Naive B cell (primary cell): ENCODE measurements at places on chromosomes 4 and X. TPM values are rescaled to one million over a fixed set of nuclear protein-coding genes. Genes with fewer than 3 reads are reported as not detected.

DNA sequence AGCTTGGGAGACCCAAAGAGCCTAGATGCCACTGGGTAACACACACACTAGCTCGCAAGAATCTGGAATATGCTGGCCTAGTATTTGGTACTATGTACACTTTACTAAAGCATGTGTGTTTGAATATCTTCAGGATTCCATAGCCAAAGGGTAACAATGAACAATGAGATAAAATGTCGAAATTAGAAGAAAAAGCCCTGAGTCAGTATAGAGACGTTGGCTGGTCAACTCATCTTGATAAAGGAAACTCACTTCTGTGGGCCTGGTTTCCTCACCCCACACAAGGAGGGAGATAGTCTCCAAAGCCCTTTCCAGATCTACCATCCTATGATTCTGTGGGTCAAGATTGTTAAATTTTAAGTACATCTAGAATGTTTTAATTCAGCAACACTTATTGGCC is 6.9 kb downstream of the ZDHHC9 start:
- no peak overlapping the region for H3K4me3 ChIP-seq
- no peak for DNase-seq
- H3K4me1 ChIP-seq, result peaks cover 1% of the 10 kb centered on the region
- H3K27ac ChIP-seq, result peak overlapping the region; percentile 54
- H3K27me3 ChIP-seq, result no peaks in the 10 kb centered on the region

- H3K4me1 ChIP-seq, result peaks cover 8% of the 10 kb centered on the region
- no peaks in the 10 kb centered on the region for H3K36me3 ChIP-seq
- no peaks in the 10 kb centered on the region for H3K27me3 ChIP-seq
- H3K4me3 ChIP-seq, result peak within 1 kb of the TSS; percentile 97
Measured at GRCh38 chrX:136497556-136498052, at the start of gene HTATSF1. TSS of gene HTATSF1 (plus strand) at chrX:136497592. CDS start at chrX:136497685, 93 bp downstream.

DNA sequence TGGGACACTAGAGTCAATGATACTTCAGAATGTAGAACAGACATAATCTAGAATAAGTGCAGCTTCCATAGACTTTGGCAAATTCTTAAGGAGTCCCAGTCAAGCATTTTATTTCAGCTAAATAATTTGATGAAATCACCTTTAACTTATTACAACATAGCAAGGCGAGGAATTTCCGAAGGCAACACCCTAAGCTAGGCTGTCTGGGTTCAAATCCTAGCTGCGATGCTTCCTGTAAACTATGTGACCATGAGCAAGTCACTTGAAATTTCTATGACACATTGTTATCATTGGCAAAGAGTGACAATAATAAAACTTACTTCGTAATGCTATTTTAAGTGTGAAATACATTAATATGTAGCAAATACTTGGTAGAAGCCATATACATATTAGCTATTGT is 679.1 kb downstream of the DMD start:
- H3K36me3 ChIP-seq, result no peaks in the 10 kb centered on the region
- no peak overlapping the region for H3K4me3 ChIP-seq
- no peak overlapping the region for H3K27ac ChIP-seq
- no peaks in the 10 kb centered on the region for H3K27me3 ChIP-seq

ATP7A gene
- 6.3 TPM for polyA plus RNA-seq

GRCh38 chr4:53589511-53589910 is 1.8 kb downstream of the LNX1 start:
- H3K4me3 ChIP-seq, result no peak overlapping the region
- no peak overlapping the region for H3K27ac ChIP-seq
- no peak for DNase-seq
- H3K36me3 ChIP-seq, result no peaks in the 10 kb centered on the region
- H3K27me3 ChIP-seq, result peaks cover 9% of the 10 kb centered on the region

GRCh38 chr4:53800741-53801140 is 209.5 kb upstream of the LNX1 start:
- no peak for DNase-seq
- H3K27me3 ChIP-seq, result no peaks in the 10 kb centered on the region
- no peak overlapping the region for H3K27ac ChIP-seq
- no peaks in the 10 kb centered on the region for H3K4me1 ChIP-seq
